ENCODE measurements at places on chromosomes 2 and 18.

DNA sequence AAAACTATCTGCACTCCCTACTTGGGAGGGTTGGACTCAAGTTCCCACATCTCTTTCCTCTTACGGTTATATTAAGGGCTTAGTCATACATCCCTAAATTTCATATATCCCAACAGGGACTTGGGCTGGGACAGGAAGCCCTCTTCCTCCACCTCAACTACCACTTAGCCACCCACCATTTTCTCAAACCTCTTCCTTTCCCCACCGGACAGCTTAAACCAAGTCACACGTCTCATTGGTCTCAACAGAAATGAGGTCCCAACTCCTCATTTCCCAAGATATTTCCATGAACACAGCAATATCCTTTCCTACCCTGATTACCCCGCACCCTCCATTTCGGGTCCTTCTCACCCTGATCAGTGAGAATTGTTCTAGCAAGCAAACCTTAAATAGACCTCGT is 736 bp downstream of the ZSCAN30 start:
- no peak for DNase-seq

- no peak for DNase-seq
These were observed 1.3 kb downstream of the DUSP2 start for GRCh38 chr2:96143848-96144480.

DNA sequence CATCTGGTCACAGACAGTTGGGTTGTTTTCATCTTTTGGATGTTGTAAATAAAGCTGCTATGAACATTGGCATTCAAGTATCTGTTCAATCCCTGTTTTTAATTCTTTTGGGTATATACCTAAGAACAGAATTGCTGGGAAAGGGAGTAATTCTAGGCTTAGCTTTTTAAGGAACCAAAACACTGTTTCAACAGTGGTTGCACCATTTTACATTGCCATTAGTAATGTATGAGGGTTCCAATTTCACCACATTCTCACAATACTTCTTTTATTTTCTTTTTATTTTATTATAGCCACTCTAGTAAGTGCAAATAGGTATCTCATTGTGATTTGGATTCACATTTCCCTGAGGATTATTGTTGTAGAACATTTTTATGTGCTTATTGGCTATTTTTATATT is 108.9 kb upstream of the GLS start:
- DNase-seq = no peak

DNA sequence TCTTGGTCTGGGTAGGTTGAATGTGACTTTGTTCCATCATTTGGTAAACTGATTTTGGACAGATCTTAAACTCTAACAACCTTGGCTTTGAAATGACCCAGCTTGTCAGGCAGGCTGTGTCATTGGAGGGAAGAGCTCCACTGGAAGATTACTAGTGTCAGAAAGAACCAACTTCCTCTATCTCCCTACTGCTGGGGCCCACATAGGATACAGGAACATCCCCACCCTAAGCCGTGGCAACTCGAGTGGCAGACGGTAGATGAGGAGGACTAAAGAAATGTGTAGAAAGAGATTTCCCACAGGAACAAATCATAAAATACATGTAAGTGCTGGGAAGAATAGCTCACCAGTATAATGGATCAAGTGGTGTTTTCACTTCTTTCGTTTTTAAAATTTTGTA is 4.3 kb upstream of the G6PC2 start:
- no peak for DNase-seq

DNA sequence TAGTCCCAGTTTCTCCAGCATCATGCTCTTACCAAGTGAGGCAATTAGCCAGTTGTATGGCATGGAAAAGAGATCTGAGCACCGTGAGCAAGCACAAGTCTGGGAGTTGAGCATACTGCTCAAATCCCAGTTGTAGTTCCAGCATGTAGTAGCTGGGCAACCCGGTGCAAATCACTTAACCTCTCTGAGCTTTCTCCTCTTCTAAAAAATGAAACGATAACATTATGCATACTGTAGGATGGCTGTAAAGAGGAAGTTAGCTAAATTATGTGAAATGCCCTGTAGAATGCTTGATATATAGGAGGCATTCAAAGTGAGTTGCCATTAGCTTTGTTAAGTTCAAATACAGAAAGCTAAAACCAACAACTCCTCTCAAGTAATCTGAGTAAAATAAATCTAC is 164.0 kb upstream of the ZEB2 start:
- DNase-seq = no peak

- no peak for DNase-seq
These were observed 24.0 kb upstream of the CERS6 start for GRCh38 chr2:168432100-168432499.

GRCh38 chr2:181566334-181567032 is 90.4 kb downstream of the CERKL start:
- no peak for DNase-seq

DNA sequence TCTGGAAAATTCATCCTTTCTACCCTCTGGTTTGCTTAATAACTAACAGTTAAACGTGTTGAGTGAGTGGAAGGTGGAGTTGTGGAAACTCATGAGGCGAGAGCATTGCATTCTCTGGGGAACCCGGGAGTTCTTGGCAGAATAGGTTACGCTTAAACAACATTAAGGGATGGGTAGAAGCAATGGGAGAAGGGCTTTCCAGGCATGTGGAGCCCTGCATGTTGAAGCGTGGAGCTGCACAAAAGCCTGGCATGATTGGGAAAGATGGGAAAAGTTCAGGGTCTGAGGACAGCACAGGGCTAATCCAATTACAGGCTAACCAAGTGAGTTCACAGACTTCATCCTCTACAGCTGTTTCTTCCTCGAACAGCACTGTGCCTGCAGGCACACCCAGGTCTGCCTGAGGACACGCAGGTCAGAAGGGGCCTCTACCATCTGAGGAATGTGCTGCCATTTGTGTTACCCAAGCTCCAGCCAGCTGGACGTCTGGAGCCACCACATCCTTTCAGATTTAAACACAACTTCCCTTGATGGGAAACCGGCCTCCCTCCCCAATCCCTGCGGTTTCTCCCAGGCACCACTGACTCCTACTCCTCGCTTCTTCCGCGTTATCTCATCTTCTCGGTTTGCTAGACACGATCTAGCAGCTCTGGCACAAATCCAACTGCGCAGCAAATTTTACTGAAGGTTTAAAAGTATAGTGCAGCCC is 164.2 kb downstream of the ANTXR1 start:
- DNase-seq = no peak

GRCh38 chr2:143692162-143692561 is 562.9 kb downstream of the ARHGAP15 start:
- DNase-seq = no peak

DNA sequence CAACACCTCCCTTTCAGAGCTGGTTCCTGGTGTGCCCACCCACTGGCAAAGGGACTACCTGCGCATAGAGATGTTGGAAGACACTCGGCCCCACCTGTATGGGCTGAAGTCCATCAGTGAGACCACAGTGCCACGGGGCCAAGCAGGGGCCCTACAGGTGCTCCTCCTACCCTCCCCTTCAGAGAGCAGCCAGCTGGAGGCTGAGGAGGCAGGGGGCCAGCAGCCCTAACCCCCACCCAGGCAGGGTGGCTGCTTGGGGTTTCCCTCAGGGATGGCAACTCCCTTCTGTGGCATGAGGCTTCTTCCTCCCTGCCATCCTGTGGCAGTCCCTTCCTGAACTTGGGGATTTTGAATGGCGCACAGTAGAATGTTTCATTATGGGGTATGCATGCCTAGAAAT is 125.3 kb downstream of the NCK2 start:
- no peak for DNase-seq

DNA sequence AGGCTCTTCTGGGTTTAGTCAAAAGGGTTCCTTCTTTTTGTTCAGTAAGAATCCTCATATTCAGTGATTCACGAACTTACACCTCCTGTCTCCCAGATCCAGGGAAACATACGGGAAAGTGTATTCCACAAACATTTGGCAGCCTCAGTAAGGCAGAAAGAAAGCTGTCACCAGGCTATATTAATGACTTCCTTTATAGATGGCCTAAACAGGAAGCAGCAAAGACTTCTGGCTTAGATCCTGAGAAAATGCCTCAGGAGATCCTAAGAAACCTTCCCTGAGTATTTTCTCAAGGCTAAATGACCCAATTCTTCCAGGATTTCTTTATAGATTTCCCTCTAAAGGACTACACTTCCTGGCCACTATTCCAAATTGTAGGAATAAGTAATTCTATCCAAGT is 1995.5 kb upstream of the CELF4 start:
- DNase-seq = no peak

GRCh38 chr2:53861824-53862223 is 2.1 kb upstream of the GPR75 start:
- no peak for DNase-seq

- DNase-seq = no peak
These were observed 248.6 kb downstream of the BCL2 start for GRCh38 chr18:63070767-63071502.

DNA sequence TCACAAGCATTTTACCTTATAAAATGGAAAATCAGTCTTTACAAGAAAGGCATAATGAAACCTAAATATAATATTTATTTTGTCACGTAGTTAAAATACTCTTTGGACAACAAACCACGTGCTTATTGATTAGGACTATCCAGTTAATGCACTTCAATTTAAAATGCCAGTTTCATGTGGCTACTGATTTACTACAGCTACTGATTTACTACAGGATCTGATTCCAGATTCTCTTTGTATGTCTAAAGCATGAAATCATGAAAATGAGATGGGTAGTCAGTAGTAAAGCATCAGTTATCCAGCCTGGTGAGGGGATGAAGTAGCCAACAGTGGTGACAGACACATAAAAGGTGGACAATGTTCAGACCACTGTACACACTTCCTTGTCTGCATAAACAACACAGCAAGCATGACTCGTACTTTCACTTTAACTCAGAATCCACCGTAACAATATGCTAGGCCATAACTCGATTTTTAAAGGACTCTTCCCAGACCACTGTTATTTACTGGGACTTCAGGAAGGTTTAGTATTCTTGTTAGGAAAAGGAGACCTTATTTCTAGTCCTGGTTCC is 24.9 kb downstream of the ACAA2 start:
- no peak for DNase-seq

- no peak for DNase-seq
These were observed 1231.6 kb upstream of the GYPC start for GRCh38 chr2:125424266-125424785.

DNA sequence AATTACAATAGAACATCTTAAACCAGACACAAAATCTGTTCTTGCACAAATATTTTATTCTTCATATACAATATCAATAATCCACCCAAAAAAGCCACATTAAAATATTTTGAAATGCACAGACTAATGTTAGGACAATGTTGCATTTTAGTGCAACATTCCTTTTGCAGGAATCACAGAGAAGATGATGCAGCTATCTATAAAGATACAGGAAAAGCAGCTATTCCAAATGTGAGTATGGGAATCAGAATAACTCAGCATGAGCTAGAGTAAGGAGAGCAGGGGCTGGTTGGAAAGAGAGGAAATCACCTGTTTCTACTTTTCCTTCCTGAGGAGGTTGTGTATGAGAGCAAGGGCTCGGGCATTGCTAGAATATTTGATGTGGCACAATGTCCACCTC is 4.8 kb downstream of the C2orf66 start:
- DNase-seq = no peak

GRCh38 chr2:197985029-197985638 is 180.7 kb downstream of the PLCL1 start:
- no peak for DNase-seq

GRCh38 chr2:130316596-130316995 is 26.1 kb upstream of the IMP4 start:
- no peak for DNase-seq

DNA sequence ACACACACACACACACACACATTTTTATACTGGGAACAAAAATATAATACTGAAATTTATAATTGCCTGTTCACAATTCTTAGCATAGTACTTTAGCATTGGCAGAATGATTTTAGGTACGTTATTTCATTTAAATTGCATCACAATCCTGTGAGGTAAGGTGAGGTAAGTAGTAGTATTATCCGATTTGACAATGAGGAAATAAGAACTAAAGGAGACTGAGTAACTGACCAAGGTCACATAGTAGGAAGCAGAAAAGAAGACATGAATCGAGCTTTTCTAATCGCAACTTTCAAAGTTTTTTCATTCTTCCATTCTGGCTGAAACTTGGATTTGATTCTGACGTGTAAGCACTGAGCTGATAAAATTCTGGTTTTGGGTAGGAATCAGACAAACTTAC is 351.2 kb downstream of the KIAA1328 start:
- DNase-seq = no peak

DNA sequence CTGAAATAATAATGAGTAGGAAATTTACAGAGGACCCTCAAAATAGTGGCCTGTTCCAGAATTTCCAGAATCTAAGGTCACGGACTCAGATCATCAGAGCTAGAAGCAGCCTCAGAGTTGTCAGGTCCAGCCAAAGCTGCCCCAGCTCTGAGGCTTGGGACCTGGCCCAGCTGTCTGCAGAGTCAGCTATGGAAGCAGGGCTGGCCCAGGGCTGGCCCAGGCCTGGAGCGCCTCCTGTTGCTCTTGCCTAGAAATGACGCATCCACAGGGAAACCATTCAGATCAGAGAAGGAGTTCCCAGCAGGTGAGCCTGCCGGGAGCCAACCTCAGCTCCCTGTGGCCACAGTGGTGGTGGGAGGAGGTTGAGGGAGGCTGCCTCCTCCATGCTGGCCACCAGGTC is 106.7 kb upstream of the ARL4C start:
- no peak for DNase-seq

GRCh38 chr2:142742371-142743214 is 134.9 kb upstream of the KYNU start:
- no peak for DNase-seq

GRCh38 chr2:74812787-74813590 is 20.9 kb upstream of the HK2 start:
- DNase-seq = no peak

- no peak for DNase-seq
These were observed 196.5 kb upstream of the PIK3C3 start for GRCh38 chr18:41758534-41758933.

DNA sequence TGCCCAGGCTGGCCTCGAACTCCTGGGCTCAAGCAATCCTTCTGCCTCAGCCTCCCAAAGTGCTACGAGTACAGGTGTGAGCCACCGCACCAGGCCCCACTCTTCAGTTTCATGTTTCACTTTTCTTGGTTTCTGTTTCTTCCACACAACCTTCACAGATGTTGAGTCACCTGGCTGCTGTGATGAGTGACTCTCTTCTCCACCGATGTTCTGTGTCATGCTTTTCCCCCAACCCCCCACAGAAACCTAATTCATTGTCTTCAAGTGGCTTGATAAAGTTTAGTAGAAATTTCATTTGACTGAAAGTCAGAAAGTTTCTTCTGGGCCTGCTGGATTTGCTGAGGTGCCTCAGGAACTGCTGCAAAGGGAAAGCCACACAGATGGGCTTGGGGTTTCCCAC is 78.5 kb downstream of the SPHKAP start:
- no peak for DNase-seq

DNA sequence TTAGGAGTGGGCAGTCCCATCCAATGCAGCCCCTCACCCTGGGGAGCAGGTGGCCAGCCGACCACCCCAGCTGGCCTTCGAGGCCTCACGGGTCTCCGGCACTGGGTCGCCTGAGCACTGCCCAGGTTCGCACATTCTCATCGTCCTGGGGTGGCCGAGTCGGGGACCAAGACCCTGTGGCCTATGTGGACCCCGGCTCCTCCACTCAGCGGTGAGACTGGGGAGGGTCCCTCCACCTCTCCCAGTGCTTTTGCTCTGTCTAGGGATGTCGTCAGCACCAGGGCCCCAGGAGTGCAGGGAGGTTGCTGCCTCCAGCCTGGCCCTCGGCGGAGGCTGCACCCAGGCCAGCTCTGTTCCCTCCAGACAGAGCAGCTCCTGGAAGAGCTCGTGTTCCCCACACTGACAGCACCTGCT is 89.6 kb downstream of the TPO start:
- no peak for DNase-seq

GRCh38 chr2:207042841-207043240 is 103.5 kb downstream of the CPO start:
- DNase-seq = no peak
